ENCODE measurements at places on chromosomes 6 and 20. TPM values are rescaled to one million over a fixed set of nuclear protein-coding genes. Genes with fewer than 3 reads are reported as not detected.

Gene LPIN3
- total RNA-seq, result 41.8 TPM

Gene GNMT
- total RNA-seq, result 0.52 TPM

Gene DNPH1
- 58.2 TPM for total RNA-seq

Gene TBXT
- not detected for total RNA-seq

Gene DEFB110
- total RNA-seq, result not detected

Gene PRSS16
- 35.1 TPM for total RNA-seq

Gene SS18L1
- 14.2 TPM for total RNA-seq

Gene ATF6B
- 119 TPM for total RNA-seq
